ENCODE measurements at places on chromosomes 16 and 17.

- no peak for DNase-seq
Observed at GRCh38 chr16:55698331-55698730, 42.5 kb downstream of the SLC6A2 start.

DNA sequence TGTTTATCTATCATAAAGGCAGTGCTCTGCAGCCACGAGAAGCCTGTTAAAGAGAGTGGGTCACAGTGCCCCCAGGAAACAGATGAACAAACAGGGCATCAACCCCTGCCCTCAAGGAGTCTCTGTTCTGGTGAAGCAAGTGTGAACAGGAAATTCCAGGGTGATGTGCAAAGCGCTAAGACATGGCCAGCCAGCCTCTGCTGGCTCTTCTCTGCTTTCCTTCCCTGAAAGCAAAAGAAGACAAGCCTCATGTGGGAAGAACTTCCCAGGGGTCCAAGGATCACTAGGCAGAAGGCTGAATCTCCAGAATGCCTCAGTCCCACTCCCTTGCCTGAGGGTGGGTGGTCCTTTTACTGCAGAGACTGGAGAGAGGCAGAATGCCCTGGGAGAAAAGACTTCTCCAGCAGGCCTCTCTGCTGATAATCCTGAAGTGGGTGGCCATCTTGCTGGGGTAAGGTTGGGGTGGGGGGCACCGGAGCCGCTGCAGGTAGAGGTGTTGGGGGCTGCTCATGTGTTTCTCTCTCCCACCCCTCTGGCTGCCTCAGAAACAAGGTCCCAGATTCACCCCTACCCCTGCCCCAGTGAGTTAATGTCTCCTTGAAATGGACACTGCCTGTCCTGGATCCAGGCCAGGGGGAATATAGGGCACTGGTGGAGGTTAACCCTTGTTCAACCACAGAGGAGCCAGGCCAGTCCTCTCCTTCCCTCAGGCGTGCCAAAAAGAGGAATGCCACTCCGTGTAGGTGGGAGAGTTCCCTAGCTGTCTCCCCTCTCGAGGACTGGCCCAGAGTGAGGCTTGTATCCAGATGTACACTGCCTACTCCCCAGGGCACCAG lies 2.4 kb downstream of the ANKRD13B start:
- DNase-seq: no peak

GRCh38 chr17:19345486-19346350 lies 16.8 kb downstream of the B9D1 start:
- no peak for DNase-seq

GRCh38 chr16:9039210-9039609 lies 52.2 kb upstream of the HAPSTR1 start:
- peak; percentile 31 for DNase-seq

- DNase-seq: no peak
Observed at GRCh38 chr17:66214884-66215528, 14.2 kb downstream of the APOH start.

- no peak for DNase-seq
Observed at GRCh38 chr17:49875685-49876084, 27.8 kb upstream of the TAC4 start.

GRCh38 chr17:42236760-42237159 lies 39.4 kb downstream of the STAT5B start:
- DNase-seq: no peak

- no peak for DNase-seq
Observed at GRCh38 chr17:76685846-76686245, 24.9 kb downstream of the MXRA7 start.

GRCh38 chr17:8005967-8006730 lies 3.7 kb downstream of the GUCY2D start:
- no peak for DNase-seq

- peak; percentile 15 for DNase-seq
Observed at GRCh38 chr16:81798311-81799137, 19.4 kb downstream of the PLCG2 start.

DNA sequence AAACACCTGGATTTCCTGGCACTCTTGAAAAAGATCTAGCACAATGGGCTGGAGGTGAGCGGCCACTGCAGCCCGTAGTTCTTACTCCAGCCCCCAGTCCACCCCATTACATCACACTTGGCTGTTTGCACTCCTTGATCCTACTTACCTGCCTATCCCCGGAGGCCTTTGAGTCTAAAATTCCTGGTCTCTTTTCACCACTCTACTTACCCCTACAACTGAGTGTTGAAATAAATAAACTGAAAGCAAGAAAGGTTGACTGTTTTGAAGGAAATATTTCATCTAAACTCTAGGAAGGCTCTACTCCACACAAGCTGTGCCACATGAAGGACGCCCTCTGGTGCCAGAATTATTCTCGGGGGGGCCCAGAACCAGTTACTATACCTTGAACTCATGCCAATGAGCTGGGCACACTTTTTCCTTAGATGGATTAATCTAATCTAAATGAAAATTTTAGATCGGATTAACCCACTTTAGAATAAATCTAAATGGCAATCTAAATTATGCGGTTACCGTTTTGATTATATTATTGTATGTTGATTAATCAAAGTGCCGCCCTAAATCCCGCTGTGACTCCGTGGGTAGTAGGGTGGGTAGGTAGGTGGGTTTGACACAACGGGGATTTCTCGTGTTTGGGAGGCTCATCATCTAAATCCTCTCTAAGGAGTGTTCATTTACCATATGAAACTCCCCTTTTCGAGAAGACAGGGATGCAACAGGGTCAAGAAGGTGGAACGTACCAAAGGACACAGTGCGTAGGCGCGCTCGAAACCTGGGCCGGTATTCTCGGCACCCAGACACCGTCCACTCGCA lies 651 bp upstream of the EIF1 start:
- DNase-seq: peak; percentile 73

GRCh38 chr16:89507214-89507833 lies 879 bp upstream of the SPG7 start:
- DNase-seq: peak; percentile 10

- no peak for DNase-seq
Observed at GRCh38 chr17:62995377-62995885, 29.4 kb downstream of the TANC2 start.

- DNase-seq: no peak
Observed at GRCh38 chr16:35798885-35799426, 2339.5 kb downstream of the TP53TG3F start.

DNA sequence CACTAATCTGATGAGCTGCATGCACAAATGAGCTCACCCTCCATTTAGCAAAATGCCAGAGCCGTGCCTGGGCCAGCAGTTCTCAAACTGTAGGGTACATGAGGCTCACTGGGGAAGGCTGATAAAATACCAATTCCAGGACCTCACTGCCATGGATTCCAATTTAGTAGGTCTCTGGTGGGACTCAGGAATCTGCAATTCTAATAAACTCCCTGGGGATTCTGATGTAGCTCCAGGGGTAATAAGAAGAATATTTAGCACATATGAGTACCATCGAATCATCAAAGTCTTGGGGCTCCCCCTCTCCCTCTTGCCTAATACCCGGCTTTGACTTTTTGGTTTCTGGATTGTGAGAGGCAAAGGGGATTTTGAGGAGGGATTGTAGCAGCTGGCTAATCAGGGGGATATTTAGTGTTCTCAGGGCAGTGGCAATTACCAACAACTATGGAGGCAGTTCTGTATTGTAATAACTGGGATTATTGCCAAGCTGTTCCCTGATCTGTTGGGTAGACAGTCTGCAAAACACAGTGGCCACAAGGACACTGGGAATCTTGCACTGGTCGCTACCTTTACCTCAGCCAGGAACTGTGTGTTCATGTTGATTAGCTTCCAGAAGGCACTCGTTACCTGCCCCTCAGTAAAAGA lies 140.4 kb downstream of the SHISA9 start:
- DNase-seq: no peak

DNA sequence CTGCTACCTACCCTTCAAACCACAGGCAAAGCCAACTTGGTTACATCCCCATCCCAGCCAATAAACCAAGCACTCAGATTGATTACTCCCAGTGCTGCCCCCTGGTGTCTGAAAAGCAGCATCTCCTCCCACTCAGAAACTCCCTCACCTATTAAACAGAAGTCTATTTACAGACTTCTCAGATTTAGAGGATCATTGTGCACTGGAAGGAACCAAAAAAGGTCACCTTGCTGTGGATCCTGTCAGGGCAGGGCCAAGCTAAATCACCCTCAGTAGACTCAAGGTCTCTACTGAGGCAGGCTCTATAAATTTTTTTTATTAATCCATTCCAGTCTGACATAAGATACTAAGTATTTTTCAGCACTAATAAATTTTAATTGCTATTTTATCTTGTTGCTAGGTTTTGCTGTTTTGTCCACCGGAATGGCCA lies 17.6 kb downstream of the HIGD1B start:
- peak; percentile 85 for DNase-seq

GRCh38 chr16:4021916-4022315 lies 94.3 kb downstream of the ADCY9 start:
- no peak for DNase-seq

- no peak for DNase-seq
Observed at GRCh38 chr16:55955424-55955823, 80.3 kb upstream of the CES5A start.

DNA sequence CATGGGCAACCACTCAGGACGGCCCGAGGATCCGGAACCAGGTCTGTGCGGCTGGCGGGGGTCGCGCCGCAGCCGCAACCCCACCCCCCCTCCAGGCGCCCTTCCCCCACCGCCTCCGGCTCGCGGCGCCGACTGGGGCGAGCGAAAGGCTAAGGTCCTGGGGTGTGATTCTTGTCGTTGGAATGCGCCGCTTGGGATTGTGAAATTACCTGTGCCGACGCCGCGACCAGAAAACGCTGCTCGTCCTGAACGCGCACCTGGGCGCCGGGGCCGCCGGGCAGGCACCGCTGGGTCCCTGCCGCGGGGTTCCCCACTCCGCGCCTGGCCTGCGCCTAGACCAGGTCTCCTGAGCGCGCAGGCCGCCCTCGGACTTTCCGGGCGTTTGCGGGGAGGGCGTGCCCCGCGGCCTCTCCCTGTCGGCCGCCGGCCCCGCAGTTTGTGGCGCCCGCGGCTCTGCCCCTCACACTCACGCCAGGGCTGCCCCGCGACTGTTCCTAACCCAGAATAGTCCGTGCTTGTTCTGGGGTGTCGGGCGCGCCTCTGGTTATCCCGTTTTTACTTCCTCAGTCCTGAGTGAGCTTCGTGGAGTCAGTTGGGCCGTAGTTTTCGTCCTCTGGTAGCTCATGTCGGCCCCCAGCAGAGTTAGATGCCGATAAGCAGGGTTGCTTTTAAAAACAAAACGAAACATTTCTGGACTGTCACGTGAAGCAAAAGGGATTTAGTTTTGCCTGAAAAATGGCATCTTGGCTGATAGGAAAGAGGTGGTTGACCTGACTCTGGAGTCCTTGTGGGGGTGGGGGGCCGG lies 147.2 kb downstream of the SPECC1 start:
- DNase-seq: no peak

- peak; percentile 63 for DNase-seq
Observed at GRCh38 chr16:12613131-12613991, 190.3 kb downstream of the CPPED1 start.

DNA sequence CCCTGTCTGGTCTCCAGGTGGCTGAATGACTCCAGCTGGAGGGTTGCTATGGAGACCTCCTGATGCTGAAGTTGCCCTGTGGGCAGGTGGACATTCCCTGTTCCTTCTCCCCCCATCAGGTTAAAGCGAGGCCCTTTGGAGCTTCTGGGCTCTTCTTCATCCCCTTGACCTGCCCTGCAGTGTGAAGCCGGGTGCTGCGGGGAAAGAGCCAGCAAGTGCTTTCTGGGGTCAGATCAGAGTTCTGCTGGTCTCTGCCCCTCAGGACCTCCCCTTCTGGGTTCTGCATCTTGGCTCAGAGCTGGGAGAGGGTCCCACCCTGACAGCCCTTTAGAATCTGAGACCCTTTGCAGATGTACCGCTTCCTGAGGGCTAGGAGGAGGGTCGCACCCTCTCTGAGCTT lies 25.1 kb downstream of the NKD1 start:
- no peak for DNase-seq

DNA sequence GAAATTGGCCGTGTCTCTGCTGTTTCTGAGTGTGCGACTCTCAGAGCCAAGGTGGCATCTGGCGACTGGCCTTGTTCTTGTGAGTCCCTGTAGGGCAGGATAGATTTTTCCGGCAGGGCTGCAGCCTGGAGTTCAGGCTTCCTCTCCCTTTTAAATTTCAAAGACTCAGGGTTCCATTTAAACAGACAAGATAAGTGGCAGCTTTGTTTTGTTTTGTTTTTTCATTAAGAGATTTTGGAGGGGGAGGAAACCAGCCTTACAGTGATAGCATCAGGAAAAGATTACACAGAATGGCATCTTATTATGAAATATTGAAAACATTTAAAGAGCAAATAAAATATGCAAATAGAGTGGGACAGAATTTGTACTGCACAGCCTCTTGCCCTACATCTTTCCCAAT lies 151.3 kb downstream of the RPTOR start:
- no peak for DNase-seq

DNA sequence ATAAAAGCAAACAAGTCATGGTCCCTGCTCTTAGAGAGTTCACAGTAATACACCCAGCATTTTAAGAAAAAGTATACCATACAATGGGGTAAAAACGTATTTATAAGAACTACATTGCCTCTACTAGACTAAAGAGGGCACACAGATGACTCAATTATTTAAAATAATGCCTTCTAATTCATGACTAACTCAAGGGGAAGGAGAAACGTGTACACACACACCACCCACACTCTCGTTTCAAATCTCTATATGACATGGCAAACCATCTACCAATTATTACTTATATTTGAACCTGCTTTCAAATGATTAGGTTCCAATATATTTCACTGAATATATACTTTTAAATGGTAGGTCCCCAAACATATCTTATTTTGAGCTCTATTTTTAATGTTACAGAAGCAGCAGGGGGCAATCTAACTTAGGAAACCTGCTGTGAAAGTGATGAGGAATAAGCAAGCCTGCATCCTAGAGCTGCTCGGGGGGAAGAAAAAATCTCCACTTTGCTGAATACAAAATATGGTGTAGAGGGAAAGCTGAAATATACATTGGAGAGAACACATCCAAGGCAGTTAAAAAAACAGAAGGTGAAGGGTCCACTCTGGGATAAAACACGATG lies 232.4 kb upstream of the PSMD7 start:
- no peak for DNase-seq

DNA sequence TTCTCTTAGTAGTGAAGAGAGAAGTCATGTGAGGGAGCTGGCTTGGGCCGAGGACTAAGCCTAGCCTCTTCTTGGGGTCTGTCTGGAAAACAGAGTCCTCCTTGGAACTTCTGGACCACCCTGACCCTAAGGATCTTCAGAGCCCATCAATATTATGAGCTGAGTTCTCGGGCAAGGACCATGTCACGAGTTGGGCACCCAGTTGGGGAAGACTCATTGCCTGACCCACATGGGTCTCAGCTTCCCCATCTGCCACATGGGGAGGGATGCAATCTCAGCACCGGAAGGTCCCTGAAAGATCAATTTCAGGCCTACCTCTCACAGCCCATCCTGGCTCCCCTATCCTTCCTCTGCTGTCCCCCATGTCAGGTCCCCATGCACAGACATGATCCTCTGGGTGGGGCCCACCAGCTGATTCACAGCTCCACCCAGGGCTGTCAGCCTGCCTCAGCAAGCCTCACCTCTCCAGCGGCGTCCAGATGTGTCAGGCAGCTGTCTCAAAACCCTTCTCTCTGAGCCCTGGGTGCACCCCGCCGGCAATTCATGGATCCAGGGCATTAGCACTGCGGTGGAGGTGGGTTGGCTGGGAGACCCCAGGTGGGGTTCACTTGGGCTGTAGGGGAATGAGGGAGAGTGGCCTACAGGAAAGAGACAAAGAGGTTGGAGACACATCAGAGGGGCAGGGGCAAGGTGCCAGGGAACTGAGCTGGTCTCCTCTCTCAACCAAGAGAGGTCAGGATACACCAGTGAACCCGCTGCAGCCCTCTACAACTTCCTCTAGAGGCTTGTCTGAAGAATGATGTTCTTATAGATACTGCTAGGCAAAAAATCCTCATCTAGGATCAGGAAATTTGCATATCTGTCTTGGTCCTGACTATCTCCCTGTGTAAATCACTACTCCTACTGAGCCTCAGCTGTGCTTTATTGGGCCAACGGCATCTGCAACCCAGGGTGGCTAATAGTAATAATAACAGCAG lies 1.8 kb downstream of the NLRP1 start:
- DNase-seq: no peak

Data from activated CD4-positive, alpha-beta T cell treated with anti-CD3 and anti-CD28 coated beads, Interleukin-2, amount 10 ng/mL, durations not matched to agents 7 days and 5 days (primary cell).